Mesothelial cell of epicardium (in vitro differentiated cells): ENCODE measurements at places on chromosomes 16 and 17. TPM values are rescaled to one million over a fixed set of nuclear protein-coding genes. Genes with fewer than 3 reads are reported as not detected.

The HEATR9 gene
- not detected in 3 replicates for total RNA-seq

The HCRT gene
- not detected in 3 replicates for total RNA-seq

The PRM1 gene
- not detected in 3 replicates for total RNA-seq

The HSPB9 gene
- total RNA-seq: 0.18 TPM in 1 of 3 replicates, not detected in the others

The PPY gene
- not detected in 3 replicates for total RNA-seq

The UMOD gene
- not detected in 3 replicates for total RNA-seq

The MT1G gene
- total RNA-seq: not detected in 3 replicates

The TP53TG3C gene
- total RNA-seq: not detected in 3 replicates

The KRT33B gene
- not detected in 3 replicates for total RNA-seq

The NLRC3 gene
- 0.04 to 0.13 TPM in 2 of 3 replicates, not detected in the other for total RNA-seq

The SLC13A5 gene
- 0.18 to 0.47 TPM (median 0.38 TPM) in 3 replicates for total RNA-seq

The CISD3 gene
- total RNA-seq: 4.6 to 5.6 TPM (median 5.1 TPM) in 3 replicates

The MYO19 gene
- 77.3 to 82.8 TPM (median 82.4 TPM) in 3 replicates for total RNA-seq

The TNFRSF17 gene
- not detected in 3 replicates for total RNA-seq

The KCNG4 gene
- total RNA-seq: not detected in 3 replicates

The CCL15 gene
- total RNA-seq: not detected in 3 replicates
